ENCODE measurements at places on chromosomes 1 and 21.

- peak; percentile 71 for DNase-seq
These were observed 24.8 kb upstream of the RNF19B start for GRCh38 chr1:32989160-32990050.

DNA sequence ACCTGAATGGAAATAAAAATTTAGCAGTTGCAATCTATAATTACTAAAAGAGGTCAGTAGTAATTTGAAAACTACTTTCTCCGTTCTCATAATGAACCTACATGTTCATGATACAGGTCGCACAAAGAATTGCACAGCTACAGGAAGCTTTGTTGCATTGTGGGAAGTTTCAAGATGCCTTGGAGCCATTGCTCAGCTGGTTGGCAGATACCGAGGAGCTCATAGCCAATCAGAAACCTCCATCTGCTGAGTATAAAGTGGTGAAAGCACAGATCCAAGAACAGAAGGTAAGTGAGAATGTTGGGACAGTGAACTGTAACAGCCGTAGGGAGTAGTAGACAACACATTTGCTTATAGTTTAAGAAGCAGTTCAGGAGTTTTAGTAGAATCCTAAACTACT lies 68.8 kb upstream of the BMP8A start:
- DNase-seq, result no peak

GRCh38 chr1:6275826-6276782 lies 15.2 kb upstream of the GPR153 start:
- no peak for DNase-seq

DNA sequence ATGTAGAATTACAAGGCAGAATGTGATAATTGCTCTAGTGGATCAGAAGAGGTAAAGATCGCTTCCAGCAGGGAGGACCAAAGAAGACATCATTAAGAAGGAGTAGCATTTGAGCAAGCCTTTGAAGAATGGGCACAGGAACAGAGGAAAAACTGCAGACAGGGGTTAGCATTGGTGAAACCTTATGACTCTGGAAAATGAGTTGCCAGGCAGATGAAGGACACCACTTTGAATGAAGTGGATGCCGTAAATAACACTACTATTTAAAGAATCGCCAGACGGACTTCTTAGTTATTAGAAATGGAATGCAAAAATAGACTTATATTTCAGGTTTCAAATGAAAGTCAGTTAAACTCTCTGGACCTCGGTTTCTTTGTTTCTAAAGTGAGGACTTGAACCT lies 727.7 kb downstream of the USP25 start:
- DNase-seq, result no peak

GRCh38 chr1:243818978-243819377 lies 31.1 kb downstream of the AKT3 start:
- DNase-seq, result no peak

DNA sequence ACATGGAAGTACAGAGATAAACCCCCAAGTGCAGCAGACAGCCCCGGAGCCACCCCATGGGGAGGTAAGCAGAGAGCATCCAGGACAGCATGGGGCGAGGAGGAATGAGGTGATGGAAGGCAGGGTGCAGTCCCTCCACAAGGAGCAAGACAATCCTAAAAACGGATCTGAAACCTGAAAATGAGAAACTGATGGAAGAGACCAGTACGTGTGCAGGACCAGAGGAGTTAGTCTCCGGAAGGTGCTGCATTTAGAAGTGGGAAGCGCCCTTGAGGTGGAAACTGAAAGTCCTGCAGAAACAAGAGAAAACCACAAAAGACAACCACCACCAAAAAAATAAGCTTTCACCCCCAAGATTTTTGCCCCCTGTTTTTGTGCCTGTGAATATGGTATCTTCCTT lies 17.4 kb upstream of the DDOST start:
- DNase-seq, result no peak

DNA sequence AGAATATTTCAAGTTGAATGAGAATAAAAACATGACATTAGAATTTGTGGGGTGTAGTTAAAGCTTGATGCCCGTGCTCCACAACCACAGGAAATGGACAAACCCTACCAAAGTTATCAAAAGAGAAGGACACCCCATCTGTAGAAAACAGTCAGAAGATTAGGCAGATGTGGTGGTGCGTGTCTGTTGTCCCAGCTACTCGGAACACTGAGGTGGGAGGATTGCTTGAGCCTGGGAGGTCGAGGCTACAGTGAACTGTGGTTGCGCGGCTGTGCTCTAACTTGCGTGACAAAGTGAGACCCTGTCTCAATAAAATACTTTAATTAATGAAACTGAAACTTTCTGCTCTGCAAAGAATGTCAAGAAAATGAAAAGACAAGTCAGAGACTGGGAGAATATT lies 1.5 kb upstream of the SPATC1L start:
- no peak for DNase-seq

GRCh38 chr21:44275041-44275440 lies 10.6 kb upstream of the AIRE start:
- DNase-seq, result no peak

- no peak for DNase-seq
These were observed 1568.3 kb downstream of the AMY1C start for GRCh38 chr1:105317976-105318375.

- peak; percentile 17 for DNase-seq
These were observed 87.5 kb upstream of the SGIP1 start for GRCh38 chr1:66446261-66447001.

Data from stimulated activated CD4-positive, alpha-beta T cell treated with anti-CD3 and anti-CD28 coated beads, Interleukin-15, amount 100 ng/mL, for 24 hours (primary cell).